Activated CD8-positive, alpha-beta memory T cell treated with anti-CD3 and anti-CD28 coated beads for 48 hours (primary cell): ENCODE measurements at places on chromosomes 16 and 17.

DNA sequence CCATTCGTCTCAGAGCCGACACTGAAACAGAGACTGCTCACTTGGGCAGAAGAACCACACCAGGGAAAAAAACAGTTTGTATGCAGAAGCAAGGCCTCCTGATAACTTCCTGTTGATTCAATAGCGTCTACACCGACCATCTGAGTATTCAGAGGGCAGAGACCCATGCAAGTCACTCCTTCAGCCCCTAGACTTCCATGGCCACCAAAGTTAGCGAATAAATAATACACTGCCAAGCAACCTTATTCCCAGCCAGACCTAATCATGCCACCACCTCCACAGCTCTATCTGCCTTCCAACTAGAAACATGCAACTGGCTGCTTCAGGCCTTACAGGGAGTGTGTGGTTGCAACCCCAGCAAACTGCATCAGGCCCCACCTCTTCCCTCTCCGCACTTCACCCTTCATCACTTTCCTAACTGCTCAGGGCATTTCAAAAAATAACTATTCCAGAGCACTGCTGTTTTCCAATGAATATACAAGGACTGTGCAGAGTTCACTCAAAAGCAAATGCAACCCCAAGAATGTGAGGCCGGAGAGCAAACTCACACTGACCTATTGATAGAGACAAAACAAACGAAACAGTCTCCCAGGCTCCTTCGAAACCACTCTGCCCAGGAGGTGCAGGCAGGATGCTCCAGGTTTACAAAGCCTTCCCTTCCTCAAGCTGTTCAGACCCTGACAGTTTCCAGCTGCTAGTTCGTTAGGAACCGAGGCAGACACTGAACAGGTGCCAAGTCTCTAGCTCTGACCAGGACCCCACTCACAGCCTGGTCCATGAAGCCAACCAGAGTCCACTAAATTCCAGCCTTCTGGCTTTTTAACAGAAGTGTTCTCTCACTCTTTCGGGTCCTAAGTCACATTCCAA, 3.6 kb downstream of the USP7 start:
- no peak for DNase-seq

- no peak for DNase-seq
These were observed 114.2 kb upstream of the TMEM97 start for GRCh38 chr17:28204751-28205150.

GRCh38 chr16:13545271-13545670, 374.7 kb upstream of the ERCC4 start:
- no peak for DNase-seq

GRCh38 chr17:73232587-73233373, 28.9 kb downstream of the CPSF4L start:
- no peak for DNase-seq

DNA sequence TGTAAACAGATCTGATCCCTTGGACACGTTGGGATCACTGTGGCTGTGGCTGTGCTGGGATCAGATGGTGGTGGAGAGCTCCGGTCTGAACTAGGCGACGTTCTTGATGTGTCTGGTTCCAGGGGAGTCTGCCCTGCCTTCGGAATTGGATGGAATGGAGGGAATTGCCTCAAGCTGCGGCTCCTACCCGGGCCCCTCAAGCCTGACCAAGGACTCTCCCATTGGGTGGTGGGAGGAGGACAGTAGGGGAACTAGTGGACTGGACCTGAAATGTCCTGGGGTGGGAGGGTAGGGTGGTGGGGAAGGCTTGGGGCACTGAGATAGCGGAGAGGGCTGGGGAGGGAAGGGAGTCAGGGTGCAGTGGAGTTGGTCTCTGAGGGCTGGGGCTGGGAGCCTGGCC, 3.2 kb upstream of the UBALD1 start:
- no peak for DNase-seq

- DNase-seq: no peak
These were observed 26.7 kb downstream of the BBS2 start for GRCh38 chr16:56493126-56493525.

DNA sequence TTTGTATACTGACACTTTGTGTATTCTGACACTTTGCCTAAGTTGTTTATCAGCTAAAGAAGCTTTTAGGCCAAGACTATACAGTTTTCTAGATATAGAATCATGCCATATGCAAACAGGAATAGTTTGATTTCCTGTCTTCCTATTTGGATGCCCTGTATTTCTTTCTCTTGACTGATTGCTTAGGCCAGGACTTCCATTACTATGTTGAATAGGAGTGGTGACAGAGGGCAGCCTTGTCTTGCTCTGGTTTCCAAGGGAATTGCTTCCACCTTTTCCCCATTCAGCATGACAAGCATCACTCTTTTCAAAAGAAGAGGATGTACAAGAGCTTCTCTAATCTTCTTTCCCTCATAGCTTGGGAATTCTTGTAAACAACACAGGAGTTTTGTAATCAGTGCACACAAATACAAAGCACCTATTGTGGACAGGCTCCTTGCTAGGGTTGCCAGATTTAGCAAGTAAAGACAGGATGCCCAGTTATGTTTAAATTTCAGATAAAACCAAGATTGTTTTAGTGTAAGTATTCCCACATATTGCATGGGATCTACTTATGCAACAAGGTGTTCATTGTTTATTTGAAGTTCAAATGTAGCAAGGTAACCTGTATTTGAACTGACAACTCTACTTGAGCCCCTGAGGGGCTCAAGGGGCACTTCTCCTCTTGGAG, 233.5 kb downstream of the SLC39A11 start:
- no peak for DNase-seq

DNA sequence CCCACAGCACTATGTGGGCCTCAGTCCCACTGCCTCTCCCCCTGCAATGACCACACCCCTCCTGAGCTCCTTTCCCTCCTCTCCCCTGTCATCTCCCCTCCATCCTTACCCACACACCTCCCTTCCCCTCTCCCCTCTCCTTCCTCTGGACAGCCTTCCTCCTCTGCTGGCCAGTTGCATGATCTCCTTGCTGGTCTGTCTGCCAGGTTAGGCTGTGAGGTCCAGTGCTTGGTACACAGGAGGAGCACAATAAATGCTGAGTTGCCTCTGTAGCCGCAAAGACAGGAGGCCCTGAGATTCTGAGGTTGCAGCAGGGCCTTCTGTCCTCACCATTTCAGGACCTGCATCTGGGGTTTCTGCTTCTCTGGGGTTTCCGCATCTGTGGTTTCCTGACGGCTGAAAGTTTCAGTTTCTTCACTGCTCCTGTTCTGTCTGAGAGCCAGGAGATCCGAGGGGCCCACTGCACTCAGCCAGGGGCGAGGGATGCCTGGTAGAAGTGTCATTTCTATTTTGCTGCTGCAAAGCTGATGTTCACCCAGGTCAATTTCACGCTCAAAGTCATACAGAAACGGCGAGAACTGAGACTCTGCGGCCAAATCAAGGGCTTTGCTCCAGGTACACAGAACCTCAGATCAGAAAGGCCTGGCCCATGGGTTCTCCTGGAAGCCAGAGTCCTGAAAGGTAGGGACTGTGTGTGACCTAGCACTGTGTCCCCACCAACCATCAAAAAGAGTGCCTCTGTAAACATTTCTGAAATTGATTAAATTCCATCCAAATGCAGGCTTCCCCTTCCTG, 4.6 kb upstream of the SLC12A3 start:
- DNase-seq: no peak

GRCh38 chr17:1997289-1997926, 27.7 kb downstream of the RTN4RL1 start:
- no peak for DNase-seq

DNA sequence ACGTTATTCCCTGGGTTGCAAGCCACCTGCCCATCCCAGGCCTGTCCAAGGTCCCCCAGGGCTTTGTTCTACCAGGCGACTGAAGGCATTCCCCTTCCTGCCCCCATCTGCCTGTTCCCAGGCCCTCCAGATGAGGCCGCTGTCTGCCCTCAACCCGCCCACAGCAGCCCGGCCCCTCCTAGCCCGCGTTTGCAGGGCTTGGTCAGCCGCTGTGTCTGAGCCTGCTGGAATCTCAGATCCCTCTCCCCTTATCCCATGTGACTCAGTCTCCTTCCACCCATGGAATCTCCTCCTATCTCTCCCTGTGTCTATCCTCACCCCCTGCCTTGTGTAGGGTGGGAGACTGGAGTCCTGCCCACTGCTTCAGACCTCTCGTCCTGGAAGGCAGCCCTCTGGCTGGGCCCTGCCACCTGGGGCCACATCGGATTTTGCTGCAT, 186.0 kb upstream of the TNRC6C start:
- DNase-seq: no peak

GRCh38 chr17:81153340-81153803, 11.9 kb upstream of the PVALEF start:
- DNase-seq: no peak

DNA sequence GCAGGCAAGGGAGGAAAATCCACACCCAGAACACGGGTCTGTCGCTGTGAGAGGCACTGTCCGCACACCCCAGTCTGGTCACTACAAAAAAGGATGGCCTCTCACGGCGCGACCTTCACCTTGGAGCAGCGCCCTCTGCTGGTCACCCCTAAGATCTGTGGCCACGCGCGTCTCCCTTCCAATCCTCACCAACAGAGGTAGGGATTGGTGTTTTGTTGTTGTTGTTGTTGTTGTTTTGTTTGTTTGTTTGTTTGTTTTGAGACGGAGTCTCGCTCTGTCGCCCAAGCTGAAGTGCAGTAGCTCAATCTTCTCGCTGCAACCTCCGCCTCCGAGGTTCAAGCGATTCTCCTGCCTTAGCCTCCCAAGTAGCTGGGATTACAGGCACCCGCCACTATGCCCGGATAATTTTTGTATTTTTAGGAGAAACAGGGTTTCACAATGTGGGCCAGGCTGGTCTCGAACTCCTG, 15.0 kb upstream of the C17orf58 start:
- DNase-seq: no peak

GRCh38 chr16:55062442-55062841, 131.8 kb downstream of the IRX5 start:
- DNase-seq: no peak

- no peak for DNase-seq
These were observed 291.9 kb upstream of the ZFHX3 start for GRCh38 chr16:73339821-73340220.

GRCh38 chr17:77118251-77118928, 22.4 kb upstream of the SEC14L1 start:
- DNase-seq: no peak

- no peak for DNase-seq
These were observed 2.1 kb upstream of the ZG16B start for GRCh38 chr16:2827831-2828520.

DNA sequence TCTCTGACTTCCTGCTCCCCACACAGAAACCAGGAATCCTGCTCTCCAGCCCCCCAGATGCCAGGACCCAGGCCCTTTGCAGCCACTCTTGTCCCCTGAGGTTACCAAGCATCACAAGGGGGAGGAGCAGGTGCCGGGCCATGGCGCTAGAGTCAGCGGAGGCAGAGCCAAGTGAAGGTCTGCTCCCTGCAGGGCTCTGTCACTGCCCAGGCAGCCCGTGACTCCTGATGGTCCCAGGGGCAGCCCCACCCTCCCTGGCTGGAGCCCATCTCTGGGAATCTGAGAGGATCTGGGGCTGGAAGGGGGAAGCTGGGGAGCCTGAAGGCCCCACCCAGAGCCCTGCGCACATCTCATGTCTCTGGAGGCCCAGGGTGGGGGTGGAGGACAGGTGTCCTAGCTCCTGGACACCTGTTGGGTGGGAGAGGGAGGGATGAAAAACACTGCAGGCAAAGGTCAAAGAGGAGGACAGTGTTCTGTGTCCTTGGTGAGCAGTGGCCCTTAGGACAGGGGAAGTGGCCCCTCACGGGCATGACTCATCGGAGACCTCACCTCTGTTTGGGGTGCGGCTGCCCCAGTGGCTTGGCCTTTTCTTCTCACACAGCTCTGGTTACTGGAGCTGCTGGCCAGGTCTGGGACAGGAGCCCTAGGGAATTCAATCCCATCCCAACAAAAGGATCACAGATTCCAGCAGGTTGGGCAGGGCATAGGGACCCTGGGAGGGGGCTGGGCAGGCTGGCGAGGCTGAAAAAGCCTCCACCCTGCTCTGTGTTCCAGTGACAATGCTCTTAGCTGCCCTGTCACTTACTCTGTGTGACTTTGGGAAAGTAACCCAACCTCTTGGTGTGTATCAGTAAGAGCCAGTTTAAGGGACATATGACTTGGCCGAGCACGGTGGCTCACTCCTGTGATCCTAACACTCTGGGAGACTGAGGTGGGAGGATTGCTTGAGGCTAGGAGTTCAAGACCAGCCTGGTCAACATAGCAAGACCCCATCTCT, at the start of gene PRSS36:
Gene PRSS36 (minus strand): TSS at position 173 of the 997 bp plus-strand sequence. CDS start 31 bp downstream, at position 142.
- DNase-seq: no peak

GRCh38 chr17:21194226-21194625, 19.7 kb downstream of the TMEM11 start:
- DNase-seq: no peak

DNA sequence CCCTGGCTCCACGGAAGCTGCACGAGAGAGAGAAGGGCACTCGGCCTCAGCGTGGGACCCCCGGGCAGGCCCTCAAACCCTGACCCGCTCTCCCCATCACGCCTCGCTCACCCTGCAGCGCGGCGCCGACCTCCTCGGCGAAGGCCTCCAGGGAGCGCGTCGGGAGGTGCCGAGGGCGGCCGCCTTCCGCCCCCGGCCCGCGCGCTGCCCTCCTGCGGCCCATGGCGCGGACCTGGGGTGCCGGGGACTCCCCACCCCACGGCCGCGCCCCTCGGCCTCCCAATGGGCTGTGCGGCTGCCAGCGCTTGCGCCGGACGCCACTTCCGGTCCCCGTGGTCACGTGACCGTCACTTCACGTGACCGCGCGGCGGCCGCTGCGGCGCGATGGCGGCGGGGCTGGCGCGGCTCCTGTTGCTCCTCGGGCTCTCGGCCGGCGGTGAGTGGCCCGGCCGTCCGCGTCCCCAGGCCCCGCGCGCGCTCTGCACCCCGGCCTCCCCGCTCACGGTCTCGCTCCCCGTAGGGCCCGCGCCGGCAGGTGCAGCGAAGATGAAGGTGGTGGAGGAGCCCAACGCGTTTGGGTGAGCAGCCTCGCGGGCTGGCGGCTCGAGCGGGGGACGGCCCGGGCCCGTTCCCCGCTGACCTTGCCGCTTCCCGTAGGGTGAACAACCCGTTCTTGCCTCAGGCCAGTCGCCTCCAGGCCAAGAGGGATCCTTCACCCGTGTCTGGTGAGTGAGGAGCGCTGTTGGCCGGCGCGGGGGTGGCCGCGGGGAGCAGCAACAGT, at the start of the genes GNPTG and TSR3:
Gene GNPTG (plus strand): TSS at position 350 of the 781 bp plus-strand sequence. CDS start 35 bp downstream, at position 385.
Gene TSR3 (minus strand): TSS at position 297 of the 781 bp plus-strand sequence. CDS start 74 bp downstream, at position 223.
- DNase-seq: peak; percentile 73

DNA sequence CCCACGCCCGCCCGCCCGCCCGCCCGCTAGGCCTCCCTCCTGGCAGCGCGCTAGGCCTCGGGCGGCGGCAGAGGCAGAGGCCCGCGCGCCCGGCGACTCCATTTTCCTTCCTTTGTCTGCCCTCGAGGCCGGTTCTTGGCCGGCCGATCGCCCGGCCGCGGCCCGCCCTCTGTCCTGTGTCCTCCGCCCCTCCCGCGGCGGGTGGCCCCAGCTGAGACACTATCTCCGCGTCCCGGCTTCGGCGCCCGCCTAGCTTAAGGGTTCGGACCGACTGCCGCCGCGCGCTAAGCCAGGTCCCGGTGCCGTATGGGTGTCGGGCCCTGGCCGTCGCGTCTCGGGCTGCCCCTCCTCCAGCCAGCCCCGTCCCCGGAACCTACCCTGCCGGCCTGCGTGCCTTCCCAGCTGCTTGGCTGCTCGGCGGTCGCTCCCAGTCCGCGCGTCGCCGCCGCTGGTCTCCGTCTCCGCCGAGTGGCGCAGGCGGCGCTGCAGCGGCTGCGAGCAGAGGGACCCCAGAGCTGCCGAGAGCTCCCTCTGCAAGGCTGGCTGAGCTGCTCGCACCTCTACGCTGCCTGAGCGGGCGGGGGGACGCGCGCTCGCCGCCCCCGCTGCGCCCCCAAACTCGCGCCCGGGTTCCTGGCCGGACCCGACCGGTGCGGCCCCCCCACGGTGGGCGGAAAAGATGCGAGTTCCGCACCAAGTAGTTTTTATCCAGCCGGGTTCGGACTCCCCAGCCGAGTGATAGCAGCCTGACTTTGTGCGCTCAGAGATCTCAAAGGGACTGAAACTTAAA, 787 bp downstream of the CTCF start:
- peak; percentile 36 for DNase-seq
